Activated CD4-positive, alpha-beta T cell treated with anti-CD3 and anti-CD28 coated beads for 48 hours (primary cell): ENCODE measurements at places on chromosomes 4 and X.

DNA sequence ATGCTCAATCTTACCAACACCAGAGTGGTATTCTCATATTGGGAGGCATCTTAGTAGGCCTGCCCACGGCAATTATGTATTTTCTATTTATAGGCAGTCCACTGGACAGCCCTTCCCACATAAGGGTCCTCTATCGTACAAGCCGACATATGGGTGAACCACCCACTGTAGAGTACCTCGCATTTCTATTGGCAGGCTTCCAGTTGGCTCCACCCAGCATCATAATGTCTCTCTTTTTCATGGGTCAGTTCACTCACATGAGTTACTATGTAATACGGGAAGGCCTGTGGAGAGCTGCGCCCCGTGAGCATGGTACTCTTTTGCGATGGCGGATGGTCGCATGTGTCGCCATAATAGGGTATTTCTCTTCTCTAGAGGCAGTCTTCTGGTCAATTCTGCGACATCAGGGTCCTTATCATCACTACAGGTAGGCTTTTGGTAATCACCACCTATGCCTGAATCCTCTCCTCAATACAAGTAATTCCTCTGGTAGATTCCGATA lies 29.4 kb upstream of the FOXR2 start:
- DNase-seq, result no peak

- DNase-seq, result no peak
Observed at GRCh38 chr4:189177130-189177529, 763.5 kb upstream of the FRG1 start.

DNA sequence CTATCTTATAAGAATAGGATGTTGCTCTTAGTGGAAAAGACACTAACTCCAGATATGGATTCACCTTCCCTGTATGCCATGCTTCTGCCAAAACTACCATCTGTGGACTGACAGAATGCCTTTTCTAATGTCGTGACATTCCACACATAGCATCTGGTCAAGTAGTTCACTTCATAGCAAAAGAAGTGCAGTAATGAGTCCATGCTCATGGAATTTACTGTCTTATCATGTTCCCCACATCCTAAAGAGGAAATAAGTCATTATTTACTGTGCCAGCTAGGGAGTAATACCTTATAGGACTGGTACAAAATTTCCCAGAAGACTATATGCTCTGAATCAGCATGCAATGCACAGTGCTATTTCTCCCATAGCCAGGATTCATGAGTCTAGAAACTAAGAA lies 562.4 kb downstream of the TLL1 start:
- no peak for DNase-seq

DNA sequence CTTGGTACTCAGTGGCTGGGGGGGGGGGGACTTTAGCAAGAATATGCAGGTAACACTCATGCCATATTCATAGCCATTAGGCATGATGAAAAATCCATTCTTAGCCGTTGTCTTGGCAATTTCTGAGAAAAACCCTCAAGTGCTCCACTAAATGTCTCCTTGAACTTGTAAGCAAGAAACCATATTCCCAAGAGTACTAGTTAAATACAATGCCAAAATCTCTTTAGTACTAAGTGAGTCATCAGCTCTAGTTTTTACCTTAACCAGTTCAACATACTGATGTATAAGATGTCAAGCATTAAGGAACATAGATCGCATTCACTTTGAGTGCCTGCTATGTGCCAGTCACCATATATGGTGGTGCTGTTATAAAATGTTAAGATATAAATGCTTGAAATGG lies 27.5 kb downstream of the UBE2D3 start:
- DNase-seq, result no peak

GRCh38 chr4:94342694-94343093 lies at the start of gene HPGDS:
TSS of gene HPGDS (minus strand) at chr4:94342836. CDS start at chr4:94334629, 8,207 bp downstream.
- no peak for DNase-seq

GRCh38 chr4:108559911-108560310 lies 60.5 kb upstream of the RPL34 start:
- no peak for DNase-seq

DNA sequence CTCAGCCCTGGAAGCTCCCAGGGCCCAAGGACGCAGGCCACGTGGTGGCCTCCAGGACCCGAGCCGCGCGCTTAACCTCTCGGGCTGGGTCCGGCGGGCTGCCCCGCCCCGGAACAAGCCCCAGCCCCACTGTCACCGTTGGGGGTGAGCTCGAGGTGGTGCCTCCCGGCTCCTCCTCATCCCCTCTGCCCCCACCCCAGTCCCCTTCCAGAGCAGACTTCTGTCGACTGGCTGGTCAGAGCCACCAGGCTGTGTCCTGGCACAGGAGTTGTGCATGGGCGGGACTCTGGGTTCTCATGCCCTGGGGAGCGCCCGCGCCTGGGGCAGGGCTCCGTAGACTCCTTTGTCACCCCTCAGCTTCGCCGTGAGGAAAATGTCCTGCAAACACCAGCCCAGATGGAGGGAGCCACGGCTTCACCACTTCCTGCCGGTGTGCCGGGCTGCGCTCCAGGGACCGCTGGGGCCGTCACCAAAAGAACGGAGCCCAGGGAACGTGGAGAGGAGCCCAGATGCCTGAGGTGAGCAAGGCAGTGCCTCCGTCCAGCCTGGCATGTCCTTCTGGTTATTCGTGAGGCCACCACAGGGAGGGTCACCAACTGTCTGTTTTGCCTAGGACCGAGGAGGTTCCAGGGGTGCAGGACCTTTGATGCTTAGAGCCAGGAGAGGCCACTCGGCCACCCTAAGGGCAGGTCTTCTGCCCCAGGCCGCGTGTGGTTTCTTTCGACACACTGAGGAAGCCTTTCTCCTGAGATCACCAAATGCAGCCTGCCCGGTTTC lies 7.1 kb upstream of the RGS12 start:
- no peak for DNase-seq

- DNase-seq, result no peak
Observed at GRCh38 chr4:38503689-38504395, 160.2 kb upstream of the KLF3 start.

GRCh38 chr4:2091990-2092668 lies 33.0 kb downstream of the NAT8L start:
- no peak for DNase-seq

DNA sequence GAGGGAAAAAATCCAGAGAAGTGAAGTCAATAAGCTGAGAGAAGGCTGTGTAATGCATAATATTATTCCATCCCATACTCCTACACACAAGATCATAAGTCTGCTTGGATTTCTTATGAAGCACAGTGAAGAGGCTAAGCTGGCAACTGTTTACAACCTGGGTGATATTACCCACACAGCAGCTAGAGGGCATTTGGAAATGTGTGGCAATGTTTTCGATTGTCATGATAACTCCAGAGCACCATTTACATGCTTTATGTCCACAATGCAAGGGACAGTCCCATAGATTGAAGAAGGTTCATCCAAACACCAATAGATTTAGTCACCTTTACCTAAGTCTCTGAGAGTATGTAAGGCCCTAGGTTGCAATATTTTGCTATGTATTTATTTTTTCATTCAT lies 412.2 kb downstream of the PPP3CA start:
- no peak for DNase-seq

DNA sequence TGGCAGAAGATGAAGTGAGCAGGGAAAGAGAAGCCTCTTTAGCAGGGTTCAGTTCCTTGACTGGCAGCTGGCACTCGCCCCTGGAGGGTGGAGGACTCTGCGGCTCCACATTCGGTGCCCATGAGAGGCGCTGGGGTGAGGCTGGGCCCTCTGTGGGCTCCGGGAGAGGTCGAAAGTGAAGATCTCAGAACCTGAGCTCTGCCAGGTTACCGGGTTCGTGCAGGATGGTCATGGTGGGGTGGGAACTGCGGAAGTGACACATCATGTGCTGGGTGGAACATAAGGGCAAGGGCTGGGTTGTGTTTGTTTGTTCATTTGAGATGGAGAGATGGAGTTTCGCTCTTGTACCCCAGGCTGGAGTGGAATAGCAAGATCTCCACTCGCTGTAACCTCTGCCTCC lies 44.2 kb downstream of the TRIM61 start:
- no peak for DNase-seq

- no peak for DNase-seq
Observed at GRCh38 chrX:26295425-26295824, 79.5 kb downstream of the MAGEB5 start.

- DNase-seq, result no peak
Observed at GRCh38 chr4:72991873-72992272, 77.6 kb downstream of the COX18 start.

DNA sequence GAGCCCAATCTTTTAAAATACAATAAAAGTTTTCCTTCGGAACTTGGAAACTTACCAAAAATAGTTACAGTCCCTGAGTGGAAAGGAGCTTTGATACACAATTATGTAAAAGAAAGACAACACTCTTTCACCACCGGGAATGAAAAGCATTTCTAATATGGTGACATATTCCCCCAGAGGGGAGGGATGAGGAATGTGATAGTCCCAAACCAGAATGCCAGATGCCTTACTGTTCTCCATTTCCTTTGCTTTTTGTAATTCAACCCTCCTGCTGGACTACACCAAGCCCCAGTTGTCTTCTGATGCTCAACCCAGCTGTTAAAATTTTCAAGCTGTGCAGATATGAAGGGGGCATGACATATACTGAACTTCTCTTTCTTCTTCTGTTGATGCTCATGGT lies 4.1 kb downstream of the PRIMPOL start:
- DNase-seq, result no peak

- peak; percentile 5 for DNase-seq
Observed at GRCh38 chr4:20252656-20253282, 1.1 kb downstream of the SLIT2 start.

DNA sequence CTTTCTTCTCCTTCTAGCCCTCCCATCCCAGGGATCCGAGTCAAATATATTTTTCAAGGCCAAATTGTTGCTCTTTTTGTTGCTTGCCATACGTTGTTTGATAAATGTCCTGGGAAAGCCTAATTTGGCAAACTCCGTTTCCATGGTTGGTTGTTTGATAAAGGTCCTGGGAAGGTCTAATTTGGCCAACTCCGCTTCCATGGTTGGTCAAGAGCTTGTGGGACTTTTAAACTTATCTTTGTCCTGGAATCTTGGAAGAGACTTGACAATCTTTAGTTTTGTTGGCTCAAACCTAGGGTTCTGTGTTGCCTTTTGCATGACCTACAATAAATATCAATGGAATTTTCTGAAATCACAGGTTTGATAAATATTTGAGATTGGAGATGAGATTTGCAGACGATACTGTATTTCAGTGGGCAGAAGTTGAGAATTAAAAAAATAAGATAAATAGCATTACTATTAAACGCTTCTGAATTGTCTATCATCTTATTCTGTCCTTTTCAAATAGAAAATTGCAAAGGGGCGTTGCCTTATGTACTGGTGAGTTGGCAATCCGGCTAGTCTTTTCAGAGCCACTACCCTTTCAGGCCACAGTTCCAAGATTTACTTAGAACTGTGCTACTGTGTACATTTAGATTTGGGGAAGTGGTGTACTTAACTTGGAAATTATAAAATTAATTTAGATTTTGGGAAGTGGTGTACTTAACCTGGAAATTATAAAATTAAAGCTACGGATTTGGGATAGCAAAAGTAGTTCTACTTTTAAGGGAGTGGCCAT lies 804 bp downstream of the OSTC start:
- no peak for DNase-seq

DNA sequence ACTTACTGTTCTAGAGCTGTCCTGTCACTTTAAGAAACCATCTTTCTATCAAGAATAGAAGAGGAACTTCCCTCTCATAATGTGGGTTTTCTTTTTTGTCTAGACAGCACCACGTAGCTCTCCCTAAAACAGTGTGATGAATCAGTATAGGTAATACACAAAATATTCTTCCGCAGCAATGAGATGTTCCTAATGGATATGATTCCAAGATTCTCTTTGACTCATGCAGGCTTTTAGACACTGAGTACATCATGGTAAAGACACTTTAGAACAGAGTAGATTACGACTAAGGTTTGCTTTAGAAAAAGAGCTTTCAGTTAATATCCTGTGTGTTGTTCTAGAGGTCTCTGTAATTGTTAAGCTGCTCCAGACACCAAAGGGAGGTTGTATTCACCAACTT lies 69.8 kb downstream of the PTTG2 start:
- no peak for DNase-seq

DNA sequence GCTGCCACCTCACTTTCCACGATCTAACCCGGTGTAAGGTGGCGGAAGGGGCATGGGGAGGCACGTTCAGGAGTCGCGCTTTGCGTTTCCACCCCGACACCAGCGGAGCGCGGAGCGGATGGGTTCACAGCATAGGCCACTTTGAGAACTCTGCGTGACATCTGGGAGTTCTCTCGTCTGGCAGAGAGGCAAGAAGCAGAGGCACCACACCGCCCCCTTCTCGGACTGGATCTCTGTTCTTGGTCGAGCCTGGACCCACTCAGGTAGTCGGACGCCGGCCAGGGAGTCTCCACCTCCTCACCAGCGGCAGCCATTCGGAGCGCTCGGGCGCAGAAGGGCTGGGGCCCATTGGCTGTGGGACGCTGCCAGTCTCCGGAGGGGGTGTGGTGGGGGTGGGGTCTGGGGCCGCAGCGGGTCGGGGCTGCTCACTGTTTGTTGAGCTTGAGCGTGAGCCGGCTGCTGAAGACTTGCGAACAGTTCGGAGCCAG lies at the start of gene DACH2:
DACH2 (plus strand) TSS at position 428 of the 488 bp plus-strand sequence.
- peak; percentile 67 for DNase-seq

GRCh38 chr4:168221301-168221700 lies 97.3 kb downstream of the DDX60 start:
- DNase-seq, result no peak

- peak; percentile 73 for DNase-seq
Observed at GRCh38 chrX:10014462-10015354, 47.5 kb downstream of the CLDN34 start.

- no peak for DNase-seq
Observed at GRCh38 chrX:33252306-33252825, 41.0 kb upstream of the DMD start.

- no peak for DNase-seq
Observed at GRCh38 chr4:3299976-3300671, 7.3 kb downstream of the RGS12 start.

- DNase-seq, result no peak
Observed at GRCh38 chrX:13364230-13364857, 44.5 kb upstream of the ATXN3L start.

DNA sequence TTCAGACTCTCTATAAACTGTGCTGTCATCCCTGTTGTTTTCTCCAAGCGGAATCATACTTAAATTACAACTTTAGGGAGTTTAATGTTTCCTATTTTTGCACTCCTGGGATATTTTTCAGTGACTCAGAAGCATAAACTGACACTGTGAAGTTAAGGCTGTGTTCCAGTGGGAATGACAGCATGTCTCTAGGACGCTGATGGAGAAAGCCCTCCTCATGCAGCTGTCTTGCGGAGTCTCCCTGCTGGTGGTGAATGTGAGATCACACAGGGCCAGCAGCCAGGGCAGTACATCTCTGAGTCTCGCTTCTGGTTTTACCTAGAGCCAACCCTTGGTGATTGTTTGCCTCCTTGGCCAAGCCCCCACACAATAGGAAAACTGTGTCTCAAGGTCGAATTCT lies 53.3 kb downstream of the NFKB1 start:
- no peak for DNase-seq

GRCh38 chr4:38950159-38950558 lies 82.0 kb downstream of the TMEM156 start:
- no peak for DNase-seq

- DNase-seq, result no peak
Observed at GRCh38 chr4:111494971-111495370, 650.3 kb upstream of the FAM241A start.

GRCh38 chrX:63686878-63687714 lies 97.9 kb downstream of the ARHGEF9 start:
- DNase-seq, result peak; percentile 3

- no peak for DNase-seq
Observed at GRCh38 chrX:23749576-23749975, 6.5 kb upstream of the ACOT9 start.

- no peak for DNase-seq
Observed at GRCh38 chr4:175703956-175704600, 108.0 kb downstream of the GPM6A start.

GRCh38 chrX:67692246-67692645 lies 148.4 kb downstream of the AR start:
- DNase-seq, result no peak

- DNase-seq, result no peak
Observed at GRCh38 chrX:139692506-139692849, 15.5 kb downstream of the MCF2 start.
